Activated naive CD4-positive, alpha-beta T cell treated with anti-CD3 and anti-CD28 coated beads for 36 hours (primary cell): ENCODE measurements at places on chromosomes 1 and 21. TPM values are rescaled to one million over a fixed set of nuclear protein-coding genes. Genes with fewer than 3 reads are reported as not detected.

The NBPF10 gene
- total RNA-seq: 1.3 TPM

The LY9 gene
- total RNA-seq: 19.5 TPM

The NPHS2 gene
- not detected for total RNA-seq

The OR6N1 gene
- total RNA-seq: not detected

The NTRK1 gene
- total RNA-seq: 0.67 TPM

The TMEM61 gene
- not detected for total RNA-seq

The NEK7 gene
- 49.7 TPM for total RNA-seq

The EXO5 gene
- total RNA-seq: 9.9 TPM

The CDCA8 gene
- 78.6 TPM for total RNA-seq

The MYOM3 gene
- not detected for total RNA-seq

The COX20 gene
- 24.2 TPM for total RNA-seq

The C1orf94 gene
- not detected for total RNA-seq

The NUP210L gene
- total RNA-seq: 0.02 TPM

The PAPPA2 gene
- total RNA-seq: 0.19 TPM

The FMOD gene
- 5.3 TPM for total RNA-seq

The HMGB4 gene
- not detected for total RNA-seq
